Stimulated activated CD4-positive, alpha-beta T cell treated with anti-CD3 and anti-CD28 coated beads, Interleukin-12 subunit alpha, Interleukin-12 subunit beta, amount 100 ng/mL, for 48 hours (primary cell): ENCODE measurements at places on chromosomes 7 and 10.

- no peak for DNase-seq
These were observed 8.9 kb upstream of the CTBP2 start for GRCh38 chr10:125169279-125169678.

GRCh38 chr10:52769966-52770365 lies 2.6 kb downstream of the MBL2 start:
- DNase-seq, result no peak

DNA sequence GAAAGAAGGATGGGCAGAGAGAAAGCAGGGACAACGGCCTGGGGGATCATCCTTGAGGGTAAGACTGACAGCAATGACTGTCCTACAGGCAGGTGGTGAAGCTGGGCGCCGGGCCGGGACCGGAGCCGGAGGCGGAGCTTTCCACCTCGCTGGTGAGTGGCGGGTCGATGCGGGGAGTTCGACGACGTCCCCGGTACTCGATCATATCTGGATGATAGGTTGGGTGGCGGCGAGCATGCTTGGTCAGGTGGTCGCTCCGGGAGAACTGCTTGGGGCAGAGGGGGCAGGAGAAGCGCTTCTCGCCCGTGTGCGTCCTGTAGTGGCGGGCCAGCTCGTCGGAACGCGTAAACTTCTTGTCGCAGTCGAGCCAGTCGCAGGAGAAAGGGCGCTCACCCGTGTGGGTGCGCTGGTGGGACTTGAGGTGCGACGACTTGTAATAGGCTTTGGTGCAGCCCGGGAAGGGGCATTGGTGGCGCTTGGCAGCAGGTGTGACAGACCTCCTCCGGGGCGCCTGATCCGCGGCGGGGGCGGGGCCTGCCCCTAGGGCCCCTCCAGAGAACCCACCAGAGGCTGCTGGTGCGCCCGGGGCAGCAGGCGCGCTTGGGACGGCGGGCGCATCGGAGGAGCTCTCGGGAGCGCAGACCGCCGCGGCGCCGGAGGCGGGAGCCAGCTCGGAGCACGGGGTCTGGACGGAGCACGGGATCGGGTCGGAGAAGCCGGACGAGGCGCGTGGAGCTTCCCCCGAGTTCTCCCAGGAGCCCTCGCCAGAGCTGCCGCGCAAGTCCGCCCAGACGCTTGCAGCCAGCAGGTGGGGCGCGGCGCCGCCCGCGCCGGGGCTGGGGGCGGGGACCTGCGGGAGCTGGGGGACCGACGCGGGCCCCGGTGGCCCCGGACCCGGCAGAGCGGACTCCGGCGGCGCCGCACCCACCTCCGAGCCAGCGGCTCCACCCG lies 752 bp downstream of the KLF14 start:
- no peak for DNase-seq

GRCh38 chr10:116316503-116316902 lies 7.7 kb upstream of the CCDC172 start:
- DNase-seq, result no peak

- no peak for DNase-seq
These were observed 51.9 kb downstream of the GNA12 start for GRCh38 chr7:2792235-2792634.

- no peak for DNase-seq
These were observed 15.6 kb upstream of the VSIR start for GRCh38 chr10:71788954-71789353.

GRCh38 chr7:2720024-2720423 lies 32.0 kb downstream of the AMZ1 start:
- DNase-seq, result no peak

GRCh38 chr10:47300429-47300931 lies 483 bp downstream of the GDF10 start:
- no peak for DNase-seq

DNA sequence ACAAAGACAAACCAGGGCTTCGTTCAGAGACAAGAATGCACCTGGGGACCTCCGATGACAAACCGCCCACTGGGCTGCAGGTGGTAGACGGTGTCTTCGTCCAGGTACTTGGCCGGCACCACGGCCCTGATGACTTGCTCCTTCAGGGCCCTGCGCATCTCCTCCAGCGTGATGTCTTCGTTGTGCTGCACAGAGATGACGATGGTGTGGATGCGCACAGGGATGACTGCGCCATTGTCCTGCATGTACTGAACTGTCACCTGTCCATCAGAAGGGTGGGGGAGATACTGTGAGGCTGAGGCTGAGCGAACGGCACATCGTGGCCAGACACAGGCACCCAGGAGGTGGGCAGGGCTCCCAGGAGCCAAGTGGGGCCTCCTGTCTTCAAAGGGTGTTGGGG lies 13.1 kb downstream of the MAT1A start:
- DNase-seq, result no peak

GRCh38 chr10:62844280-62845011 lies 28.3 kb upstream of the EGR2 start:
- no peak for DNase-seq

DNA sequence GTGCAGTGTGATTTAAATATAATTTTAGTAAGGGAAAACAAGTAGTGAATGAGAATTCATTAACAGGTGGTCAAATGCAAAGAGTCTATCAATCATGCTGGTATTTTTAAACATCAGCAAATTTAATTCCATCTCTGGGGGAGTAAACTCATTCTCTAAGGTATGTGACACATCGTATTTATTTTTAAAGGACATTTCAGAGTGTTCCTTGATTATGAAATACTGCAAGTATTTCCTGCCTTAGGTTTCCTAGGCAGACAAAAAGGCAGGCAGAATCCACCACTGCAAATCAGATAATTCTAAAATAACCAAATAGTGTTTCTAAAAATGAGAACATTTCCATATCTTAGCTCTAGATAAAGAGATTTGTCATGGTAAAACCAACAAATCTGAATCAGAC lies 193.8 kb downstream of the LRRTM3 start:
- no peak for DNase-seq
